ENCODE measurements at places on chromosomes 1 and 21. TPM values are rescaled to one million over a fixed set of nuclear protein-coding genes. Genes with fewer than 3 reads are reported as not detected.

S100A1 gene
- polyA plus RNA-seq, result not detected

FAM110D gene
- 0.48 TPM for polyA plus RNA-seq

SLC2A5 gene
- polyA plus RNA-seq, result not detected

CACHD1 gene
- polyA plus RNA-seq, result 12.7 TPM

All from neural cell (in vitro differentiated cells).